ENCODE measurements at places on chromosomes 7 and 10.

DNA sequence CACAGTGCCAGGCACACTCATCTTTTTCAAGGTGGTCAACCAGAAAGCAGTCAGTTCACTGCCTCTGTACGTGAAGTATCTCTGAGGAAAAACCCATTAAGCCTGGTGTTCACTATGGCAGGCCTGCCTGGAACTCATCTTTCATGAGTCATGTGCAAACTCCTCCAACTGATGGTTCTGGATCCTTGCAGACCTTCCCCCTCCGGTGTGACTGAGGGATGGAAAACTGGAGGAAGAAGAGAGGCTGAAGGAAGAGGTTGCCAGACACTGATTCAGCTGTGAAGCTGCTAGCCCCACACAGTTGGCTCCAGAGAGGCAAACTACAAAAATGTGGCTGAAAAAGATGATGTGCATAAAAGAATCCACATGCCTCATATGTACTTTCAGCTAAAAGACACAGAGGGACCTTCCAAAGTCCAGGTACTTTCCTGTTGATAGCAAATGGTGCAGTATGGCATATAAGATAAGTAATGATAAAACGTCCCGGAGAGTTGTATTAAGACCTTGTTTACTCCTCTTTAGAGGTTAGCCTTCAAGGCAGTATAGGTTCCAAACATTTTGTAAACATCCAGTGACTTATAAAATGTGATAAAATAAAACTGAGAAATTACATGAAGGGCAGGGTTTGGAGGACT, 2.7 kb downstream of the CYP3A5 start:
- DNase-seq = no peak

DNA sequence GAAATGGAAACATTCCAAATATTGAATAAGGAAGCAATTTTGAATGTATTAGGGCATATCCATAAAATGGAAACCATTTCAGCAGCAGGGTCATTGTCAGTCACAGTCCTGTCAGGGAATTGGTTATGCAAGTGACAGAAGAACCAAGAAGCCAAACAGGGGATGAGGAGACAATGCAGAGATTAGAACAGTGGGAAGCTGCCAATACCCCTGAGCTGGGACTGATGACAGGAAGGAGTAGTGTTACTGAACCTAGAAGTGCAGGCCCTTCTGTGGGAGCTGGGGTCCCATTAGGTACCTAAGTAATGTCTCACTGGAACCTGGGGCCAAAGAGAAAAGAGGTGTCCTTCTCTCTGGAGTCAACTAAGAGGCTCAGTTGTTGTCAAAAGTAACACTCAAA, 37.6 kb upstream of the NPSR1 start:
- DNase-seq = no peak

DNA sequence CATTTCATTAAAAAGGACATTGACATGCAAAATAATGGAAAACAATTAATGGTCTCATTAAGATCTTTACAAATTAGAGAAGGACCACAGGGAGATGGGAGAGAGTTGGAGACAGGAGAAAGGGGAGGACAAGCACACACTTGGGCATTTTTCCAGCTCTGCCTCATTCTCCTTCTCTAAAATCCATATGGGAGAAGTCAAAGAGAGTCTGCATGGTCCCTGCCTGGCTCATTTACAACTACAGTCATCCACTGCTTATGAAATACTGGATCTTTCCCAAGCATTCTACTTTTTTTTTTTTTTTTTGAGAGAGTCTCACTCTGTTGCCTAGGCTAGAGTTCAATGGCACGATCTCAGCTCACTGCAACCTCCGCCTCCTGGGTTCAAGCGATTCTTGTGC, 518.9 kb upstream of the CELF2 start:
- DNase-seq = no peak

GRCh38 chr7:116724560-116725231, 52.7 kb downstream of the MET start:
- DNase-seq = no peak

- no peak for DNase-seq
Observed at GRCh38 chr7:40506158-40506557, 371.4 kb downstream of the SUGCT start.

DNA sequence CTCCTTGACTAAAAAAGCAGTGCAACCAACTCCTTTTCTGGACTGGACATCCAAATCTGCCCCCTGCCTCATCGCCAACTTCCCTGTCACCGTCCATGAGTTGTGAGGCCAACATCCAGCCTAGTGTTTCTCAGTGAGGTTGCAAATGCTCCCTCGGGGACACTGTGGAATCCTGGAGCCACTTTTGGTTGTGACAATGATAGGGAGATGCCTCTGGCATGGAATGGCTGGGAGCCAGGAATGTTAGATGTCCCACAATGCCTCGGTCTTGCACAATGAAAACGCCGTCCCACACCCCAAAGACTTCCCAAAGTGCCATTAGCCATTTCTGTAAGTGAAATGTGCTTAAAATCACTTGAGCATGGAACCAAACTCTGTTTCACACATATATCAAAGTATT, 105.2 kb downstream of the OSBPL3 start:
- DNase-seq = no peak

DNA sequence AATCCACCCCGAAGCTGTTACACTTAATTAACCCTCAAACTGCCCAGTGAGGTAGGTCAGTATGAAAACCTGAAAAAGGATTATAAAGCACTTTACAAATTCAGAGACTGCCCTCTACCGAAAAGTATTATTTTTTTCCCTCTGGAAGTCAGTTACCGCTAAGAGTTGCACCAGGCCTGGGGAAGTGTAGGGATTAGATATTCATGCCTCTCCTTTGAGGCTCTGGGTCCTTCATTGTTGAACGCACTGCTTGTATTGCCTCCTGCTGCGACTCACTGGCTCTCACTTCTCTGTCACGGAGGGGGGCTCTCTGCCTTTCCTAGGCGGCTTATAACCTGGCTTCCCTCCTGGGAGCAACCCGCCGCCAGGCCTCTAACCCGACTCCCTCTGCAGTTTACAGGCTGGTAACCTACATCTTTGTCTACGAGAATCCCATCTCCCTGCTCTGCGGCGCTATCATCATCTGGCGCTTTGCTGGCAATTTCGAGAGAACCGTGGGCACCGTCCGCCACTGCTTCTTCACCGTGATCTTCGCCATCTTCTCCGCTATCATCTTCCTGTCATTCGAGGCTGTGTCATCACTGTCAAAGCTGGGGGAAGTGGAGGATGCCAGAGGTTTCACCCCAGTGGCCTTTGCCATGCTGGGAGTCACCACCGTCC, 2.7 kb downstream of the RHBDD2 start:
- DNase-seq = no peak

- no peak for DNase-seq
Observed at GRCh38 chr7:117682681-117683385, 190.4 kb downstream of the CTTNBP2 start.
